ENCODE measurements at places on chromosomes 6 and 20.

DNA sequence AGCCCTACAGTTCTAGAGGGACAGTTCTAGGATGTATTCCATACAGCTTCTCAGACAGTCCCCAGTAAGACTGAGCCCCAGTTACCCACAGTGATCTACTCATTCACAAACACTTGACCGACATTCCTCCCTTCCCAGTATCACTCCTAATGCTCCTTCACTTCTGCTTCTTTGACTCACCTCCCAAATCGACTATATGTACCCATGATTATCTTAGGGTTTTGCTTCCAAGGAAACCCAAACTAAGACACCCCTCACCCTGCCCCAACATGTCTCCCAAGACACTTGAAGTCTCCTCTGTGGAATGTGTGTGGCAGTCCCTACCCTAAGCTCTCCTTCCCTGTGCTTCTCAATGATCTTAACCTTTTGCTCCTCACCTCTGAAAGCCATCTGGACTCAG lies 23.6 kb upstream of the TGM6 start:
- DNase-seq: no peak

DNA sequence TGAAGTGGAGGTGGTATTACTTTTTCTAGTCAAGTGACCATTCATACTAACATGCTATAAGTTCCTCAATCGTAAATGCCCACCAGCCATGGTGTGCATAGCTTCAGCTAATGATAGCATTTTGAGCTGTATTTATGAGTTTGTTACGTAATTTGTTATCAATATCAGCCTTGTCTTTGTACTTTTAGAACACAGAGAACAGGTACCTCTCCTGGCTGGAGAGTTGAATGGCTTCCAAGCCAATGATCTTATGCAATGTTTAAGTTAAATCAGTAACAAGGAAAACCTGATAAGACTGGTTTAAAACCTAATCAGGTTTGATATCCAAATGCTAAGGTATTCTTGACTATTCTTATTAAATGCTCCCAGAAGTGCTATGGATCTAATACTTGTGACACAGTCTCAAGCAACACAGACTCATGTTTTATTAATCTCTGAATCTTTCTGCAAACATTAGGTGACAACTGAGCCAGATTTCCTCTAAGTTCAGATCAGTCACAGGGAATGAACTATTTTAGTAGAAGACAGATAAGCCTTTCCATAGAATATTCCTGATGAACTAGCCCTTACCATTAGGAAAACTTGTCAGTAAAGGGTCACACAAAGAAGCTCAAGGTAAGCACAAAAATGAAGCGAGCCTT lies 154.8 kb downstream of the PTPRK start:
- DNase-seq: no peak

DNA sequence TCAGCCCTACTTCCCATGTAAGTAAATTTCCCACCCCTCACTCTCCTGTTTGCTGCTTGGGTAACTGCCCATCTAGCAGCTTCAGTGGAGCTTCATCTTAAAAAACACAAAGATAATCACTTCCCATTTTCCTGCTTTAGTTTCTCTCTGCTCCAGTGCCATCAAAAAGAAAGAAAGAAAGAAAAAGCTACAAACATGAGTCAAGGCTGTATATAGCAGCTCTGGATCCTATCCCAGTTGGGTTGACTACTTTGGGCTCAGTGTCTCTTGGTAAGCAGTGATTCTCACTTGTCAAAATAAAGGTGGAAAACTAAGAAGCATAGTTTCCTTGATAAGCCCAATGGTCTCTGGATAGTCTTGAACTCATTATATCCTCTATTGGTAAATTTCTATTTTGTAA lies 48.7 kb upstream of the SRPK1 start:
- DNase-seq: no peak

DNA sequence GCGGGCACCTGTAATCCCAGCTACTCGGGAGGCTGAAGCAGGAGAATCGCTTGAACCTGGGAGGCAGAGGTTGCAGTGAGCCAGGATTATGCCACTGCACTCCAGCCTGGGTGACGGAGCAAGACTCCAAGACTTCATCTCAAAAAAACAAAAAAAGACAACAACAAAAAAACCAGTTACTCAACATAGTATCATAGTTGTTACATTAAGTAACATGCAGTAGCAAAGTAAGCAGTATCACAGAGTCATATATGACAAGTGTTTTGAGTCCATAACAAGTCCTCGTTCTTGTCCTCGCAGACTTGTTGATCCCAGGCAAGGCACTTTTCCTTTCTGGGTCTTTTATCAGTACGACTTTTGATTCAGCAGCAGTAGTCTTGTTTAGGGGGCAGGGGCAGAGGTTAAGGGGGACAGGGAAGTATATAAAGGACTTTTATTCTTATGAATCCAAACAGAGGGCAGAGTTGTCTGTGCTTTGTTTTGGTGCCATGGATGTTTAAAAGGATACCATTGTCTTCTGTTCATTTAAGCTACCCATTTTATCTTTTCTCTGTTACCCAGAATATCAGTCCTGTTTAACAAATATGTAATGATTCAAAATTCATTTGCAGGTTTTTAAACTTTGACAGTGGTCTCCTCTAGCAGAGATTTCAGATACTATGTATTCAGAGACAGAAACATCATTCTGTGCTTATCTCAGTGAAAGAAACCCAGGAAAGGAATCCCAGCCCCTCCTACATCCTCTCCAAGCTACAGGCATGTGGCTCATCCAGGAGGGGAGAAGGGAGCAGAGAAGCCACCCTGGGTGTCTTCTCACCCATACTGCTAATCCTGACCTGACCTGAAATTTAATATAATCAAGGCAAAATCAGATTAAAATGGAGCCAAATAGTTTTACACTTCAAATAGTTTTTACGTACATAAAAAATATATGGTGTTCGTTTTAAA lies 137.9 kb upstream of the EDN1 start:
- no peak for DNase-seq

- DNase-seq: no peak
Observed at GRCh38 chr6:56864171-56864616, 90.7 kb upstream of the BEND6 start.

GRCh38 chr20:50575865-50576720 lies 65.9 kb downstream of the PTPN1 start:
- peak; percentile 78 for DNase-seq

GRCh38 chr6:73285674-73286283 lies 22.8 kb upstream of the KHDC1 start:
- no peak for DNase-seq

- DNase-seq: no peak
Observed at GRCh38 chr6:141165002-141165665, 967.6 kb upstream of the GJE1 start.

GRCh38 chr6:97626671-97627441 lies 343.8 kb upstream of the MMS22L start:
- DNase-seq: no peak

GRCh38 chr6:96234444-96234843 lies 218.7 kb downstream of the FUT9 start:
- DNase-seq: no peak

GRCh38 chr20:22574545-22575086 lies 9.8 kb downstream of the FOXA2 start:
- DNase-seq: no peak

DNA sequence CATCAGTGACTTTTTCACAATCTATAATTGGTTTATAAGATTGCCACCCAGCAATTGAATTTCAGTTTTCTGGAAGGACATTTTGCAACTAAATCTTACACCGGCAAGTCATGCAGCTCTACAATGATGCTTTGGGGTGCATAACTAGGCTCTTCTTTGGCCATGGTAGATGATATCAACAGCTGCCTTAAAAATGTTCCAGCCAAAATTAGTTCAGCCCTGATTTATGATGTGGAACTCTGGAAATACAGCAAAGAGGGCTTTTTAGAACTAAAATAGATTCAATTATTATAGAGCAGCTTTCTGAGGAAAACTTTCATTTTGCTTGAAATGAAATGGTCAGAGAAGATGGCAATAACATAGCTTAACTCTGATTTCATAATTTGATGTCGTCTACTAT lies 18.4 kb upstream of the MCM9 start:
- no peak for DNase-seq

DNA sequence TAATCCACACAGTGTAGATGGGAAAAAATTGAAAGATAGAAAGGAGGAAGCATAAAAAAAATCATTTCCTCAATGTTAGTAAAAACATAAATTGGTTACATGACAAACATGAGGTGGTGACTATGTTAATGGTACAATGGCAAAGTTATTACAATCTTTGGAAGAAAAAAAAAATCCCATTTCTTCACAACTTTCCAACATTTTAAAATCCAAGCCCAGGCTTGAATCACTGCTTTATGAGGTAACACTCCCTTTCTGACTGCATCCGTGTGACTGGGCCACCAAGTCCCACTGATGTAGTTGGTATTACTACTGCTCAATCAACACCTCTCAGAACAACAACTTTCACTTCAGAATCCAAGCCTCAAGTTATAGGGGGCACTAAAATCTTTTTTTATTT lies 160.4 kb downstream of the BTBD9 start:
- DNase-seq: no peak

GRCh38 chr6:3423439-3424184 lies 33.2 kb downstream of the SLC22A23 start:
- no peak for DNase-seq

DNA sequence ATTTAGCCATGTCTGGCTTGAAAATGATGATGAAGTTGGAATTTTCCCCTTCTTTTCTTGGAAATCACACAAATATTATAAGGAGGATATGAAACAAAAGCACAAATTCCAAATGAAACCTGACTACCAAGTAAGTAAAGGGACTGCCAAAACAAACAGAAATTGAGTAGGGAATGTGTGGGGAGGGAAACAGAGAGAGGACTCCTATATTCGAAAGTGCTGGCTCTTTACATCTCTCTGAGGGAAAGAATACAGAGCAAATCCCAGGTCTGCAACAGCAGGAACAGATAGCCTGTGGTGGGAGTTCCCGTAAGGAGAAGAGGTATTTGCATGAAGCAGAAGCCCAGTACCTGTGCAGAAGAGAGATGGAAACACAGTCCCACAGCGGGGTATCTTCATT lies 583.7 kb downstream of the EPM2A start:
- DNase-seq: no peak

- DNase-seq: no peak
Observed at GRCh38 chr6:114312931-114313330, 29.9 kb downstream of the HS3ST5 start.

DNA sequence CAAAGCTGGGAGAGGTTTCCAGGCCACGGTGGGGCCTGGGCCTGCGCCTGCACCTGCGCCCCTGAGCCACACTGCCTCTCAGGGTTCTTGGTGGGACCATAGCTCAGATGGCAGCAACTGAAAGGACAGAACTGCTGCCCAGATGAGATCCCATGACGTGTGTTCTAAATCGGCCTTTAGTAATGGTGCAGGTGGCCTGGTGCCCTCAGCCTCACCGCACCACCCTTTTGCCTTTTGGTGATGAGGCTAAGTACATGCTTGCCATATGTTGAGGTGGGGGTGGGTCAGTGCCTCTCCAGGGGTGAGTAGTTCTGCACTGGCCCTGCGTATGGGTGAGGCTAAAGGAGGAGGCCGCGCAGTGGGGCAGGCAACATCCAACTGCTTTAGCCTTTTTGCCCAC lies 7.4 kb downstream of the PSMG4 start:
- no peak for DNase-seq

- DNase-seq: no peak
Observed at GRCh38 chr20:3405696-3406358, 1.6 kb downstream of the DNAAF9 start.

DNA sequence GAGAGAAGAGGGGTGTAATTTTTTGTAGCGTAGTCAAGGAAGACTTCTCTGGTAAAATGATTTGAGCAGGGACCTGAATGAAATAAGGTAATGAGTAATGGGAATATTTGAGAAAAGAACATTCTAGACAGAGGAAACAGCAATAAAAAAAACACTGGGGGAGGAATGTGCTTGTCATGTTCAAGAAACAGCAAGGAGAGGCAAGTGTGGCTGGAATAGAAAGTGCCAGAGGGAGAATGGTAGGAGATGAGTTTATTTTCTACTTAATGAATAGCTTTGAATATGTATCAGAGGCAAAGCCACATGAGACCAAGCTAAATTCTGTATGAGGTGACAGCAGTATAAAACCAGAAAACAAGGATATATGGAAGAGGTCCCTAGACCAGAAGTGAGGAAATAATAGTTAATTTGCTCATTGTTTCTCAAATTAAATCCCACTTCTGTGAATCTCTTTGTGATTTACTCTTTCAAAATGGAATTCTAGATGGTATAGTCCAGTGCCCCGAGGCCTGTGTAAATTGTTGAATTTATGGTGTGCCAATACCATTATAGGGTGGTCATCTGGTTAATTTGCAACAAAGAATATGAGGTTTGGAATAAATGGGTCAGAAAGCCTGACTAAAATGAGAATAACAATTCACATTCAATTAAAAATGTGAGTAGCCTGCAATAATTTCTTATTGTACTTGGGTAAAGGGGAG lies 170.2 kb downstream of the CDKAL1 start:
- no peak for DNase-seq

DNA sequence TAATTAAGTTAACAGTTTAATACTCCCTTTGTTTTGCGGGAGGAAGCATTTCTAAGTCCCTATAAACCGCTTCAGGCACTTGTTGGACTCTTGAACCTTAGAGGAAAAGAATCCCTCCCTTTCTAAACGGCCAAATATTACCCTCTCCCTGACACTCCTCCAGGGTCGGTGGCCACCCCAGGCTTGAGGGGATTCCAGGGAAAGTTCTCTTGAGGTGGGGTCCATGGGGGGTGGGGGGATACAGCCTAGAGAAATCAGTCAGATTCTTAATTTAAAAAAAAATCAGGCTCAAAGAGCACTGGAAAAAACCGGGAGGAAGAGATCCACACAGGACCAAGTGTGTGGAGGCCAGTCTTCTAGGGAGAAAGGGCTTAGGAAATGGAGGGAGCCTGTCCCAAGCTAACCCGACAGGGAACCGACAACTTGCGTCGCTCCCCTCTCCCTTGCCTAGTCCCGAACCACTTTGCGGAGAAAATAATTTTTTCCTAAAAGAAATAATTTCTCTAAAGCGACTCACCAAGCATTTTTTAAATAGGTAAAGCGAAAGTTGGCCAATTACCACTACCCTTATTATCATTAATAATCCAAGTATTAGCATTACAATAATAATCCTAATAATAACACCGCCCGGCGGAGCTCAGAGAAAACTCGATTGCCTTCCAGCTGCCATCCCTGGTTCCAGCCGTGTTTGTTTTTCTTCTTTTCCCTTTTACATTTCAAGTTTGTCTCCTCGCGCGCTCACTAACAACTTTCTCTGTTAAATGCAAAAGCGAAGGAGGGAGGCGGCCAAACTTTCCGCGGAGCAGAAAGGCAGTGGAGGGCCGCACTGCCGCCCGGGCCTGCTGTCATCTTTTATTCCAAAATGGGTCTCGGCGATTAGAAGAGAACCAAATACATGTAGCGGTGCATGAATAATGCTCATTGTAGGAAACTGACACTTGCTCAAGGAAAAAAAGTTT lies 4.8 kb downstream of the NR2E1 start:
- no peak for DNase-seq

GRCh38 chr6:56944661-56945060 lies 10.2 kb upstream of the BEND6 start:
- DNase-seq: no peak

- no peak for DNase-seq
Observed at GRCh38 chr6:112636650-112637262, 289.6 kb downstream of the RFPL4B start.

DNA sequence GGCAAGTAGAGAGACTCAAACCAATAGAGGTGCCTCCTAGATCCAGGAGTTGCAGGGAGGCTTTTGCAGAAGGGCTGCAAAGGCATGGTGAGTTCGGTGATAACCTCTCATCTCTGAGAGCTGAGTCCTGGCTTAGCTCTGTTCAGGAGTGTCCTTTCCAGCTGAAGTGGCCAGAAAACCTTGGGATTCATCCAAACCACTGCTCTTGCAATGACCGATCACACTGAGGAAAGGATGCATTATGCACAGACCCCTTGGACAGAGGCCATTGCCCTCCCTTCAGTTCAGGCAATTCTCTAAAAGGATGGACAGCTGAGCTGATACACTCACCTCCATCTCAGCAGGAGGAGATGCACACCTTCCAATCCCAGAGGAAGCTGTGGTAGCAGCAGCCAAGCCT lies 158.8 kb upstream of the ENPP5 start:
- no peak for DNase-seq

Data from islet precursor cell (in vitro differentiated cells).